ENCODE measurements at places on chromosomes 6 and 20. TPM values are rescaled to one million over a fixed set of nuclear protein-coding genes. Genes with fewer than 3 reads are reported as not detected.

The SLC25A27 gene
- 17.8 TPM for total RNA-seq

The PKHD1 gene
- 0.32 TPM for total RNA-seq

DNA sequence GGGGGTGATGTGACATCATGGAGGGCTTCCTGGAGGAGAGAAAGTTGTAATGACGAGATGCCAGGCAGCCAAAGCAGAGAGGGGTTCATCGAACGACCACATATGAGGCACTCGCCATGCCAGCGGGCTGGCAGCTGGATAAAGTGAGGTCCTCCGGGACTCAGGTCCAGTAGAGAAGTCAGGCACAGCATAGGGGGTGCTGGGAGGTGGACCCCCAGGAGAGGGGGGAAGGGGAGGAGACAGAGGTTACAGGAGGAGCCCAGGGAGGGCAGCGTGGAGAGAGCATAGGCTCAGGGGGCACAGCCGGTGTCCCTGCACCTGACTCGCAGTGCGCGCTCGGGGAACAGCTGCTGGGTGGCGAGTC, 174.7 kb downstream of the BMP7 start:
- no peak overlapping the region for H3K4me3 ChIP-seq
- H3K27me3 ChIP-seq = no peaks in the 10 kb centered on the region

DNA sequence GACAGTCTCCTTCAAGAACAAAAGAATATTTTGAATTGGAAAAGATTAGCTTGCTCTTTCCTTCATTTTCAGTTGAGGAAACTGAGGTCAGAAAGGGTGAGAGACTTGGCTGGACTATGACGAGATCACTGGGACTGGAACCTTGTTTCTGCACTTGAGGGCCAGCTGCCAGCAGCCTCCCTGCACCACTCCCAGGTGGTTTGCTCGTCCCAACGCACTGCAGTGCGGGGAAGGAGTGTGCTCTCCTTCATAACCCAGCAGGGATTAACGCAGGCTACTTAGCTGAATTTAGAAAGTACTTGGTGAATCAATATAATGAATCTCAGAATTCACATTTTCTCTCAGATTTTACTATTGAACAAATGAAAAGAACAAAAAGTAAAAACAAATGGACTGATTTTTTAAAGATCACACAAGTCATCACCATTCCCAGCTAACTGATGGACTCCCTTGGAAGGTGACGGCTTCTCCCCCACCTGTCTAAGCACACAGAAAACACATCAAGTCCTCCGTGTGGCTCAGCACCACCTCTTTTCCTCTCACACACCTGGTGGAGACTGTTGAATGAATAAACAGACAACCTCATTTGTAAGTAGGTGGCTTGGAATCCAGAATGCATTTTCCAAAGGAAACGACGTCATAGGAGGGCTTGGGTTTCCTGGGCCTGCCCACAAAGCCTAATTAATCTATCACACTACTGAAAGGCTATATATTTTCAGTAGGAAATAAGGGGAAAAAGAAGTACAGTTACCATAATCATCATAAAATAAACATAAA, 121.0 kb downstream of the QRSL1 start:
- H3K36me3 ChIP-seq = no peaks in the 10 kb centered on the region
- H3K27me3 ChIP-seq = no peaks in the 10 kb centered on the region
- no peaks in the 10 kb centered on the region for H3K4me1 ChIP-seq
- H3K4me3 ChIP-seq = no peak overlapping the region
- DNase-seq = no peak

GRCh38 chr20:57714409-57715267, 4.8 kb upstream of the PMEPA1 start:
- DNase-seq = no peak
- H3K27ac ChIP-seq = peak overlapping the region; percentile 78
- H3K27me3 ChIP-seq = no peaks in the 10 kb centered on the region
- peaks cover 34% of the 10 kb centered on the region for H3K4me1 ChIP-seq

GRCh38 chr6:32047855-32048766, 9.9 kb downstream of the CYP21A2 start:
- H3K27me3 ChIP-seq = no peaks in the 10 kb centered on the region
- peak; percentile 80 for DNase-seq
- no peaks in the 10 kb centered on the region for H3K4me1 ChIP-seq
- H3K36me3 ChIP-seq = peaks cover 18% of the 10 kb centered on the region
